ENCODE measurements at places on chromosomes 6 and 20.

DNA sequence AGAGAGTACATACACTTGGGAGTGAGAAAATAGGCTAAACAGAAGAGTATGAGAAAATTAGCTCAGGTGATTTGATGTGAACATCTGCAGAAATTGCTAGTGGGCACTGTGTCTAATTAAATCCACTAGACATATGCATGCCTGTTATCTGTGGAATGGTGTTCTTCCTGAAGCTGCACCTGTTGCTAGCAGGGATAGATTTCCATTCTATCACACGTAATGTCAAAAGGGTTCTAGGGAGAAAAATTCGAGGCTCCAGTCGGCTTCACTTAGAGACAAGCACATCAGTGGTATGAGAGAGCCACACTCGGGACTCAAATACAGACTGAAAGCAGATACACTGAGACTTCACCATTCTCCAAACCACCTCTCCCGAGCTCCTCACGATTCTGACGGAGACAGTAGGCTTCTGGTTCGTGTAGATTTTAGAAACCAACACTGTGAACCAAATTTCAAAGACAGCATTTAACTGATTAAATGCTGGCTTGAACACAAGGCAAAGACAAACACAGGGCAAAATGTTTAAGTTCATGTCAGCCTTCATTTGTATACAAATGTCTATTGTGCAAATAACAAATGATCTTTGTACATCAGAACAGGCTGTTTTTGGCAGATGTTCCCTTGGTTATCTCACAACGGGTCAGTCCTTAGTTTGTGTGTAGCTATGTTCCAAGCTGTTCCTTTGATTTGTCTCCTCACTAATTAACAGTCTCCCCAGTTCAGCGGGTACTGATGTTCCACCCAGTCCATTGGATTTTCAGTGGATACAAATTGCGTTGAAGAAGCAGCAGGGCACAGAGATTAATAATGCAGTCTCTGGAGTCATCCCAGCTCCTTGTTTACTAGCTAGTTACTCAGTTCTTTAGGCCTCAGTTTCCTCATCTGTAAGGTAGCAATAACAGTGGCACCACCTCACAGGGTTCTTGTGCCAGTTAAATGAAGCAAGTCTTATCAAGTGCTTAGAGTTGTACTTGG, 131.0 kb upstream of the IFNGR1 start:
- no peak for DNase-seq

DNA sequence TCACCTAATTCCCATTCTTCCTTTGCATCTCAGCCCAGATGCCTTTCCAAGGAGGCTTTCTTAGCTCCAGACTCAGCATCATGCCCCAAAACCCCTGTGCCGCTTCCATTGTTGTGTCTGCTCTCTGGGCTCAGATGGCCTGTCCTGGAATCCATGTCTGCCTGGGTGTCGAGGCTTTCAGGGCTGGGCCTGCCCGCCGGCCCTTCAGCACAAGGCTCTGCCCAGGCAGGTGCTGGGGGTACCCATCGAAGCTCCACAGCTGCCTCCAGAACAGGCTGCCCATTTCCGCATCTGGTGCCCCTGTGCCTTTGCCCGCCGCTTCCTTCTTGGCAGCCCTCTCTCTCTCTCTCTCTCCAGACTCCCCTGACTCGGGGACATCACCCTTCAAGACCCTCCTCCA, 1.2 kb downstream of the CPXM1 start:
- DNase-seq, result no peak

- DNase-seq, result no peak
These were observed 6.6 kb upstream of the WTAP start for GRCh38 chr6:159720708-159721107.

- DNase-seq, result no peak
These were observed 14.3 kb downstream of the CUL9 start for GRCh38 chr6:43196337-43196736.

GRCh38 chr20:4684837-4685413, 36.8 kb upstream of the PRND start:
- no peak for DNase-seq

DNA sequence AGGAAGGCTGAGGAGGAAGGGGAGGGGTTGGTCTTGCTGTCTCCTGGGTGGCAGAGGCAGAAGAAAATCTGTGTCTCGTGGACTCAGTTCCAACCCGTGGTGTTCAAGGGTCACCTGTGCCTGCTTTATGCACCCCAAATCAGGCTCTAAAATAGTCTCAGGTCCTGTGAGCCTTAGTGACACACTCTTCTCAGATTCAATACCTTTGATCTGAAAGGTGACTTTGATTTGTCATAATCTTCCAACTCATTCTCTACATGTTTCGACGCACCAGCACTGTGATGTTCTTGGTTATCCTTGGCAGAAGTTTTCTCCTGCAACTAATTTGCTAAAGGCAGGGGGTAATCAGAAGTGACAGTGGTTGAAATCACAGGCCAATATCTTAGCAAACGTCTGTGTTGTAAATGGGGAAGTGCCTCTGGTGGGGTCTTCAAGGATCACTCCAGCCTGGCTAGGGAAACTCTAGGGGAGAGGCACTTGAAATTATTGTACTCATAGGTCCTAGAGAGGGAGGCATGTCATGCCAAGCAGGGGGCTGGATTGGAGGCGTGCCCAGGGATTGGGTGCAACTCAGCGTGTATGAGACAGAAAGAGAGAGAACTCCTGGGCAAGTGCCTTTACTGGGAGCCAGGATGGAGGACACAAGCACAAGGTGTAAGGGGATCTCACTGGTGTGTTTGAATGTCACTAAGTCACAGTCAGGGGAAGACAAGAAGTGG, 19.0 kb upstream of the PRND start:
- DNase-seq, result no peak

GRCh38 chr20:6074145-6074561, 20.3 kb upstream of the LRRN4 start:
- DNase-seq, result no peak

GRCh38 chr20:24448170-24448569, 21.3 kb upstream of the SYNDIG1 start:
- DNase-seq, result no peak

- no peak for DNase-seq
These were observed 51.6 kb upstream of the BMP6 start for GRCh38 chr6:7674291-7674690.

DNA sequence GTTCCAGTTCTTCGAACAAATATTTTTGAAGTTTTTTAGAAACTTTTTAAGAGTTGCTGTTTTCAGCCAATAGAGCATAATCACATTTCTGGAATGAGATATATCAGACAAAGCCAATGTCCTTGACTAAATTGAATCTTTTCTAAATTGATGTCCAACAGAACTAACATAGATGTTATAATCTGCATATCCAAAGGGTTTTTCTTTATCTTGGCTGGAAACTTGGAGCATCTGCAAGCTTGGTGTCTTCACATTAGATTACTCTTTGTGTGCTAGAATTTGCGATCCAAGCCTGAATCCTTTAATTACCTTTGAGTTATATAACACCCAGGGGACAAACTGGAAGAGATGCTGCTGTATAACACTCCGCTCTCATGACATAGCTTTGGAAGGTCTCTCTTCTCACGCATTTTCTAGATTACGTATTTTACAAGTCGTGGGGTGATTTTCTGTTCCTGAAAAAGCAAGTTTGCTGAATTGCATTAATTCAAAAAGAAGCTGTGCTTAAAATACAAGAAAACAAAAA, 64.4 kb upstream of the FUCA2 start:
- DNase-seq, result no peak

Data from stimulated activated CD8-positive, alpha-beta memory T cell treated with anti-CD3 and anti-CD28 coated beads, Interleukin-4, amount 100 ng/mL, for 4 hours (primary cell).